Stimulated activated CD4-positive, alpha-beta T cell treated with anti-CD3 and anti-CD28 coated beads, Interleukin-4, amount 100 ng/mL, for 4 hours (primary cell): ENCODE measurements at places on chromosomes 1 and 21.

GRCh38 chr1:61320575-61320974 is 238.2 kb downstream of the NFIA start:
- no peak for DNase-seq

DNA sequence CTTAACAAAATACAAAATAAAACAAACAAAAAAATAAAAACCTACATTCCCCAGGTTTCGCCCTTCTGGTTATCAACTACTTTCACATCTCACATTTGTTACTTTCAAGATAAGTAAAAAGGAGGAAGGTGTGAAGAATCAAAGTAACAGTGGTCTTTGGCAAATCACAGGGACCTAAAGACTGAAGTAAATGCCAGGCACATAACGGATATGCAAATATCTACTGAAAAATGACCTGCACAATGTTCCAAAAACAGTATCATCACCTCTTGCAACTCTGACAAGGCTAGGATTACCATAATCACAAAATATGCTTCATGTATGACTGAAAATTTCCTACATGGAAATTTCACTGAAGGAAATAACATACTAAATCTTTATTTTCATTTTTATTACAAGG is 29.3 kb downstream of the COP1 start:
- no peak for DNase-seq

DNA sequence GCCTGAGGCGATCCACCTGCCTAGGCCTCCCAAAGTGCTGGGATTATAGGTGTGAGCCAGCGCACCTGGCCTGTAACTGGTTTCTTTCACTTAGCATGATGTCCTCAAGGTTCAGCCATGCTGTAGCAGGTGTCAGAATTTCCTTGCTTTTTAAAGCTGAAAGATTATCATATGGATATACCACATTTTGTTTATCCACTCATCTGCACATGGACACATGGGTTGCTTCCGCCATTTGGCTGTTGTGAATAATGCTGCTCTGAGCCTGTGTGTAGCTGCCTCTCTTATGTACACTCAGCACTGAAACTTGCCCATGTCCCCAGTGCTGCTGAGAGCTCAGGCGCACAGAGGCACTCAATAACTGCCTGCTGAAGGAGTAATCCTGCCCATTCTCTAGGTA is 11.8 kb downstream of the CSMD2 start:
- no peak for DNase-seq

- no peak for DNase-seq
Measured at GRCh38 chr1:156308078-156308477, 9.0 kb upstream of the VHLL start.

GRCh38 chr1:77882411-77882810 is 6.0 kb upstream of the NEXN start:
- DNase-seq = no peak

DNA sequence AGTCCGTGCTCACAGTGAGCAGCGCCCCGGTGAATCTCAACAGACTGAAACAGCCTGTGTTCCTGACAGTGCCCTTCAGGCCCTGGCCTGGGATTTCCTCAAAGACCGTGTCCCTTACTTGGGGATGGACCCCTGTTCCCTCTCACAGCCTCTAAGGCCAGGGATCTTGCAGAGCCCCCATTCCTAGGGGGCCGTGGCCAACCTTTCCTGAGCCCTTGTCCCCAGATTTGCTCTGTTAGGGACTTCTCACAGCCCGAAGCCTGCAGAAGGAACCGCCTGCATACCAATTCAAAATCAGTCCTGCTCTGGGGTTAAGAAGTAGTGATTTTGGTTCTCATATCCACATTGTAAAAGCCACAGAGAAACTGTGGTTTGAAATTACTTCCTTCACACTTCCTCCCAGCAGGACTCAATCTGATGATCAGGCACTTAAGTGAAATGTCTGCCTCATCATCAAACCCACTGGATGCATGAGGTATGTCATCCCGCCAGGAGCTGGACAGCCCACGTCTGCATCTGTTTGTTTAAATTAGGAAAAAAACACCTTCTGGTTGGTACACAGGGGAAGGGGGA is 14.9 kb downstream of the ABCA4 start:
- no peak for DNase-seq
